ENCODE measurements at places on chromosomes 1 and 21.

- no peaks in the 10 kb centered on the region for H3K4me1 ChIP-seq
- no peak overlapping the region for H3K4me3 ChIP-seq
- no peak overlapping the region for H3K27ac ChIP-seq
- H3K36me3 ChIP-seq = no peaks in the 10 kb centered on the region
Observed at GRCh38 chr1:227424953-227425352, 106.7 kb upstream of the CDC42BPA start.

GRCh38 chr1:11023201-11023600 is 10.7 kb downstream of the TARDBP start:
- no peak overlapping the region for H3K4me3 ChIP-seq
- no peak overlapping the region for H3K27ac ChIP-seq
- H3K27me3 ChIP-seq = no peaks in the 10 kb centered on the region
- H3K36me3 ChIP-seq = peaks cover 3% of the 10 kb centered on the region

DNA sequence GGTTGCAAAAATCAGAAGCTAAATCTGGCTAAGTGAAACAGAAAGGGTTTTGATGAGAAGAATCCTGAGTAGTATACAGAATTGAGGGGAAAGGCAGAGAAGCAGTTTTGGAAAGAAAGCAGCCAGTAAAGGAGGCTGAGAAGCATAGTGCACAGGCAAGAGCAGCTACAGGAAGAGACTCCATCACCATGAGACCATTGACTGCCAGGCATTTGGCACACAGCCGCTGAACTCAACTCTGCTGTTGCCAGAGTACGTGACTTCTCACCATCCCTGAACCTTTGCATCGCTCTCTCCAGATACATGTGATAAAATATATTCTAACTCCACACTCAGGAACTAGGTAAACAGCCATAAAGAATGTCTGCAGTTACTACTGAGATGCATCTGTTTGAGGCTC is 128.3 kb upstream of the C1orf21 start:
- no peak for DNase-seq
- no peaks in the 10 kb centered on the region for H3K27me3 ChIP-seq
- no peaks in the 10 kb centered on the region for H3K36me3 ChIP-seq
- no peak overlapping the region for H3K27ac ChIP-seq
- no peaks in the 10 kb centered on the region for H3K4me1 ChIP-seq

DNA sequence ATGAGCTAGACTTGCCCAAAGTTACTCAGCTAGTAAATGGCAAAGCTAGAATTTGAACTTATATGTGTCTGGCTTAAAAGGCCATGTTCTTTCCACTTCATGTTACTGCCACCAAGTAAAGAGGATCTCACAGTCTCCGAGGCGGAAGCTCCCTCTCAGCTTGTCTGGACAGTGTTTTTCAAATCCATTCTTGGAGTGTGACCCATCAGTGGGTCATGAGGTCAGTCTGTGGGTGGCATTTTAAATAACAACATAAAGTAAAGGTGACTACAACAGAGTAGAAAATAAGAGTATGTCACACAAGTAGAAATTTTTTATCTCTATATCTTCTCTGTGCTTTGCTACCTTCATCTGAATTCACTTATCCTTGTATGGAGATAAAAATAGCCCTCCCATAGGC is 3.2 kb upstream of the HMGB4 start:
- no peak overlapping the region for H3K27ac ChIP-seq
- H3K36me3 ChIP-seq = no peaks in the 10 kb centered on the region
- no peaks in the 10 kb centered on the region for H3K27me3 ChIP-seq

DNA sequence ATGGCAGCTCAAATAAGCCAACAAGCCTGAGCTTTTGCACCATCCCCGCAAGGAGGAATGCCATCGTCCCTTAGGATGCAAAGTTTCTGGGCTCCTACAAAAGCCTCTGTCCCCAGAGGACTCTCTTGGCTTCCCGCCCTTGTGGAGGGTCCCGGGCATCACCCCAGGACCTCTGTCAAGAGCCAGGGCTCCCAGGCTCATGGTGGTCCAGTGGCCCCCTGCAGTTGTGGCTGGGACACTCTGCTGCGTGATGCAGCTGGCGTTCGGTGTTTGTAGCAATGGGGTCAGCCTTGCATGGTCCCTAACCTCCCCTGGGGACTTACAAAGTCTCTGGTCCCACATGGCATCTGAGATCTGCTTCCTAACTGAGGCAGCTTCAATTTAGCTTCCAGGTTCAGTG is 104.7 kb downstream of the RIPK4 start:
- H3K36me3 ChIP-seq = no peaks in the 10 kb centered on the region
- DNase-seq = no peak
- H3K4me1 ChIP-seq = peaks cover 24% of the 10 kb centered on the region
- H3K4me3 ChIP-seq = no peak overlapping the region
- H3K27ac ChIP-seq = no peak overlapping the region
- H3K27me3 ChIP-seq = no peaks in the 10 kb centered on the region

- H3K27me3 ChIP-seq = no peaks in the 10 kb centered on the region
- peak overlapping the region; percentile 80 for H3K27ac ChIP-seq
- H3K4me3 ChIP-seq = no peak overlapping the region
Observed at GRCh38 chr1:12600880-12601633, 17.0 kb downstream of the DHRS3 start.

- H3K4me3 ChIP-seq = no peak overlapping the region
- H3K4me1 ChIP-seq = no peaks in the 10 kb centered on the region
- H3K36me3 ChIP-seq = no peaks in the 10 kb centered on the region
- no peak overlapping the region for H3K27ac ChIP-seq
- H3K27me3 ChIP-seq = no peaks in the 10 kb centered on the region
Observed at GRCh38 chr21:40668555-40669275, 178.2 kb downstream of the DSCAM start.
